ENCODE measurements at places on chromosomes 3 and 15.

- no peak for DNase-seq
These were observed 58.2 kb upstream of the SNRPA1 start for GRCh38 chr15:101353240-101353639.

DNA sequence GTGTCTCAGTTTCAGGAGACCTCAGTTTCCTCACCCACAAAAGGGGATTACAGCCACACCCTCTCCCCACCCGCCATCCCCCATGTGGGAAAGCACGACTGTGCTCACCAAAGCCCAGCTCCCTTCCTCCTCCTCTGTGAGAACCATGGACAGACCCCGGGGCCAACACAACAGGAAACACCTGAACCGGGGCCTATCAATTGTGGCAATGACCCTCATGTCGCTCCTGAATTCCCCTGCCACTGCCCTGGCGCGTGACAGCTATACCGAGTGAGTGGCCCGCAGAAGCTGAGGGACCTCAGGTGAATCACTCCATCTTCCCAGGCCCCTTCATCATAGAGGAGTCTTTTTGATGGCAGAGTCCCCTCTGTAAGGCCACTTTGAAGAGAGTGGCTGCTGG lies 28.6 kb downstream of the PLEKHO2 start:
- no peak for DNase-seq

GRCh38 chr15:66476535-66476934 lies 21.0 kb downstream of the SNAPC5 start:
- DNase-seq: no peak

- DNase-seq: no peak
These were observed 53.0 kb downstream of the THSD4 start for GRCh38 chr15:71168166-71168834.

Measured in naive thymus-derived CD8-positive, alpha-beta T cell (primary cell).